HFFc6 (cell line): ENCODE measurements at places on chromosomes 13 and 19.

GRCh38 chr19:50167314-50167721 is 4.2 kb upstream of the IZUMO2 start:
- no peak for DNase-seq

- no peak for DNase-seq
These were observed 21.9 kb downstream of the FLT1 start for GRCh38 chr13:28473044-28473443.

DNA sequence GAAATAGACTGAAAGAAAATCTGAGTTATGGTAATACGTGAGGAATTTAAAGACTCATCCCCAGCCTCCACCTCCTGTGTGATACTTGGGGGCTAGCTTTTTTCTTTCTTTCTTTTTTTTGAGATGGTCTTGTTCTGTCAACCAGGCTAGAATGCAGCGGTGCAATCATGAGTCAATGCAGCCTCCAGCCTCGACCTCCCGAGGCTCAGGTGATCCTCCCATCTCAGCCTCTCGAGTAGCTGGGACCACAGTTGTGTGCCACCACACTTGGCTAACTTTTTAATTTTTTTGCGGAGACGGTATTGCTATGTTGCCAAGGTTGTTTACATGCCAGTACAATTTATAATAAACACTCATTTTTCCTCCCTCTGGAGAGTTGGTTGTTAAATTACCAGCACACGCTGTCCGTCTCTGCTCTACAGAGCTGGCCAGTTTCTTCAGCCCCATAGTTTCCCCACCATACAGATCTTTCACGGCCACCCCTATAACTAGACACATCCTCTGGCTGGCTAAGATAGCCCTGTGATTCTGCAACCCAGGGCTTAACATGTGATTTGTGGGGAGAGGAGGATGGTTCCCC is 4.8 kb downstream of the TNFSF9 start:
- no peak for DNase-seq

- DNase-seq = no peak
These were observed 777.0 kb upstream of the SLITRK1 start for GRCh38 chr13:84659359-84659661.

DNA sequence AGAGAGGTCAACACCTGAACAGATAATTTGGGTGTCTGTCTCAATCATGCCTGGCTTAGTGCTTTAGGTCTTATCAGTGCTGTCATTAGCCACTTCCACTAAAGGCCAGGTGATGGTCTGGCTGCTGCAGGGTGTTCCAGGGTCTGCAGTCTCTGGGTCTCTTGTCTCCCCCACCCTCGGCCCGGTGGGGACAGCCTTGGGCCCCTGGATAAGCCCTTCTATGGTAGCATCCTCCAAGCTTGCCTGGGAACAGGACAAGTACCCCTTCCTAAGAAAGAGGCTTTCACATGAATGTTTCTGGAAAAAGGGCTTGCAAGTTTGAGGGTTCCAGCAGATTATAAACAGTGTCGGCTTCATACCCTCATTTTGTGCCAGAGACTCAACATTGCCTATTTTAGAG is 29.3 kb upstream of the ZNF536 start:
- no peak for DNase-seq

DNA sequence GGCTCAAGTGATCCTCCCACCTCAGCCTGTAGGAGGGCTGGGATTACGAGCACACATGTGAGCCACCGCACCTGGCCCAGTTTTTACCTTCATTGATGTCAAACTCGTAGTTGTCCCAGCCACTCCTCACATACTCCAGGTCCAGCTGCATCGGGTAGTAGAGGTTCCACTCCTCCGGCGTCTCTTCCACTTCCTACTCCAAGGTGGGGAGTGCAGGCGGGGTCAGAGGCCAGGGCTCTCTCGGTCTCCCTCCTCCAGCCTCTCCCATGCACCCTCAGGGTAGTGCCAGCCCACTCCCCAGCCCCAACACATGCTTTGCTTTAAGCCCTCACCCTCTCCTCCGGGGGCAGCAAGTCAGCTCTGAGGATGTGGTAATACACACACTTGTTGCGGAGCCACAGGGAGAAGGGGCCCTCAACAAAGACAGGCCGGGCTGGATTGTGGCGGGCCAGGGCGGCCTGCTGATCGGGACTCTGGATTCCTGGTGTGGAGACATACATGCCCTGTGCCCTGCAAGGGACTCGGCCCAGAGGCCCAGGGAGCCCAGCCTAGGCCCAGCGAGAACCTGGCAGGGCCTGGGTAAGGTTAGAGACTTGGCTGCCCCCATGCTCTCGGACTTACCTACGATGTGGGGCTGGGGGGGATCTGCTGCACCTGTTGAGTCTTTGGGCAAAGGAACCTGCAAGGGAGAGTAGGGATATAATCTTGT is 1.9 kb upstream of the ZNF653 start:
- DNase-seq = no peak

DNA sequence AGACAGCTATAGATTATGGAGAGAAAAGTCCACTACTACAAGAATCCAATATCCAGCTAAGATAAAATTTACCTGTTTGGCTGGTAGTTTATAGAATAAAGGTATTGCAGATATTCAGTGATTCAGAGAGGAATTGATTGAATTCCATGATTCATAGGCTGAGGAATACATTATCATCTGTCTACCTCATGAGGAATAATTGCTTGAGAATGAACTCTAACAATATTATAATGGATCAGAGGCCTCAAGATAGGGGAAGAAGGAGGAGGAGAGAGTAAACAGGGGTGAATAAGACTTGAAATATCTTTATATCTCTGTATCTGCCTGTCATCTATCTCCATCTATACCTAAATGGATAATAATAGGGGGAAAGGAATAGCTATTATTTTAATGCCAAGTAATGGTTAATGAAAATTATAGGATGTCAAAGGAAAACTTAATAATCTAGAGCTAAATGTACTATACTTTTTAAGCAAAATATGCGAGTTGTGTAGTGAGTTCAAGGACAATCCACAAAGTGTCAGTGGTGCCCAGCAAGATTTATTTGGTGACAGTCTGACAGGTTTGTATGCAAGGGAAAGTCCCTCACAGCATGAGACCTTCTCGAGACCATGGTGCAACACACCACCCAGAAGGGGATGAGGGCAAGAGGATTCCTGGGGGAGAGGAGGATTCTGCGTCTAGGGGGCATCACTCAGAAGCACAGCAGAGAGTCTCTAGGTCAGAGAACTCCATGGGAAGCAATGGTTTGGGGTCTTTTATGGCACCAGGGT is 224.5 kb downstream of the GPC5 start:
- DNase-seq = no peak

GRCh38 chr19:50836543-50837195 is 3.3 kb upstream of the KLK15 start:
- DNase-seq = no peak

GRCh38 chr19:36051637-36052036 is 2.4 kb downstream of the THAP8 start:
- DNase-seq = no peak

- DNase-seq = no peak
These were observed 446.4 kb downstream of the COG6 start for GRCh38 chr13:40101708-40102359.

DNA sequence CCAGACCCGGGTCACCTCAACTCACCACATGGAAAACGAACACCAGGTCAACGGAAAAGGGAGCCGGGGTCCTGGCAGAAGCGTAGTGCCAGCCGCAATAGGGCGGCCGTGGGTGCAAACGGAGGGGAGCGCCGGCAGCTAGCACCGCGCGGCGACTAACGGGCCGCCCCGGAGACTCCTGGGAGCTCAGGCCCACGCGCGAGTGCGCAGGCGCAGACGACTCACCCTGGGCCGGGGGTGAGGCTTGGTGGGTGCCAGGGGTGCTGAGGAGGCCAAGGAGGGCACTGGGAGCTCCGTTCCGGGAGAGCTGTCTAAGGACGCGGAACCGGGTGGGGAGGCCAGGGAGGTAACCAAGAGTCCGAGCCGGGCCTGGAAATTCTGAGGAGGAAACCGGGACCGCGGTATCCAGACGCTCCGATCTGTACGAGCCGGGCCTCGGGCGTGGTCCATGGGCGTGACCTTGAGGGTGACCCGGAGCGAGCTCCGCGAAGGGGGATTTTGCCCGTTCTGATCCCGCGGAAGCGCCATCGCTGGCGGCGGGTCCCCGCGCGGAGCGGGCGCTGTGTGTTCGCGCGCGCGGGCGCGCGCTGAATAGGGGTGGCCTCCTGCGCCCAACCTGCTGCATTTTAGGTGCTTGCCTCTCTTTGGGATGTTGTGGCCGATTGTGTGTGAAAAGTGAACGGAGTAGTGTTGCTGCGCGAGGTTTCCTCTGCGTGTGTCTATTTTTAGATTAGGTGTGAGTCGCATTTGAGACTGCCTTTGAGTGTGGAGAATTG is at the start of gene ZNF382:
TSS of gene ZNF382 (plus strand) at position 213 of the 776 bp plus-strand sequence. CDS start 4,602 bp downstream, outside the sequence.
- DNase-seq = peak; percentile 3

- no peak for DNase-seq
These were observed 855.9 kb upstream of the KLHL1 start for GRCh38 chr13:70964124-70964523.

DNA sequence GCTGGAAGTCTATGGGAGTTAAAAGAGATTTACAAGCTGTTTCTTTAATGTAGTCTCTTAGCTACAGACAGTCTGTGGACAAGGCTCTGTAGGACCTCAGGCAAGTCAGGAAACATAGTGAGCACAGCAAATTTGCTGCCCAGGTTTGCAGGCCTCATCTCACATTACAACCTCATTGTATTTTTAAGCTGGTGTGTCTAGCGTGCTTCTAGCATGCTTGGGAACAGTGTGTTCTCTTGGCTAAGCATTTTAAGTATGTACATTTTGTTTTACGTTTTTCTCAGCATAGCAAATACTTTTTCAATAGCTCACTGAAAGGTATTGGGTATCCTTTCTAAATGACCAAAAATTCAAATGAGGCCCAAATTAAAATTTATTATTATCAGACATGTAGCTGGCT is 113.2 kb downstream of the STARD13 start:
- DNase-seq = no peak

DNA sequence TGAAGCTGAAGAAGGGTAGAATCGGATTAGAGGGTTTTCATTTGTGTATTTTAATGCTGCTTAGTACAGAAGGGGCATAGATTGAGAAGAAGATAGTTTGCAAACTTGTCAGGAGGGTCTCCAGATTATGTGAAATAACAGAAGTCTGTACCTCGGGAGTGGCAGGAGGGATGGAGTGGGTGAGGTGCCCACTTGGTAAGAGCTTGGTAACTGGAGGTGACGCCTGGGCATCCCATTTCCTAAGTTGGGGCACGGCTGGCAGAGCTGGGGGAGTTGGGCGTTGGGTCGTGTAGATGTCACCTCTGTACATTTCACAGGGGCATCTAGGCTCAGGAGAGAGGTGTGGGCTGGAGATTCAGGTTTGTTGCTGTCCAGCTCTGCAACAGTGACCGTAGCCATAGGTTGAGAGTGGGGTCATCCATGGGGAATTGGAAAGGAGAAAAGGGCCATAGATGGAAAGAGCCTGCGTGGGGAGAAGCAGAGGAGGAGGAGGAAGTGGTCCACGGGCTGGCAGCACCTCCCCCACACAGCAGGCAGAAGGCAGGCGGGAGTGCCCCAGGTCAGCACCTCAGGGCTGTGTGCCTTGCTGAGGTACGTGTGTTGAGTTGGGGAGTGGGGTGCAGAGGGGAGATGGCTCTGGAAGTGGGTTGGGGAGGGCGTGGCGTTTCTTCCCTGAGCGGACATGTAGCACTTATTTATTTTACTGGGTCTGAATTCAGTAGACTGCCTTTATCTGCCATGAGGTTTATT is 31.2 kb downstream of the MPHOSPH8 start:
- no peak for DNase-seq

- DNase-seq = no peak
These were observed 122.5 kb downstream of the CDK8 start for GRCh38 chr13:26376430-26376829.

GRCh38 chr13:103517066-103517767 is 451.0 kb upstream of the SLC10A2 start:
- no peak for DNase-seq

- DNase-seq = no peak
These were observed at the start of gene ZNF358 for GRCh38 chr19:7515645-7516151. Gene ZNF358, plus strand, starts transcription at chr19:7516103. Its CDS starts 3,140 bp downstream, at chr19:7519243.

GRCh38 chr13:67043901-67044300 is 186.2 kb downstream of the PCDH9 start:
- no peak for DNase-seq

- no peak for DNase-seq
These were observed 56.2 kb downstream of the PEPD start for GRCh38 chr19:33465371-33465770.

- DNase-seq = no peak
These were observed 53.2 kb downstream of the TMED1 start for GRCh38 chr19:10782795-10783194.

- DNase-seq = no peak
These were observed 716.5 kb upstream of the PRR20A start for GRCh38 chr13:56424246-56424645.

DNA sequence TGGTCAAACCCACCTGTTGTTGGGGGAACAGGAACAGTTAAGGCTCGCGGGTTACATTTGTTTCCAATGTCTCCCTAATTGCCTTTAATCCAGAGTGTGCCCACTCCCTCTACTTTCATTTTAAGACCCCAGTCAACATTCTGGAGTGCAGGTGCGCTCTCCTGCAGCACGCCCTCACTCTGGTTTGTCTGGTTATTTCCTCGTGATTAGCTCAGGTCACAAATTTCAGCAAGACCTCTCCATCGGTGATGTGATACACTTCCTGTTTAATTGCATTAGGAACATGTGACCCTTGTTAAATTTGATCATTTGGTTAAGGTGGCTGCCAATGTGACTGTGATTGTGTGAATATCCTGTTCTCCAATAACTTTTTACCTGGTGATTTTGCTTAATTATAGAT is 53.0 kb downstream of the TEX29 start:
- no peak for DNase-seq

GRCh38 chr13:21849323-21849722 is 178.4 kb downstream of the FGF9 start:
- DNase-seq = no peak

DNA sequence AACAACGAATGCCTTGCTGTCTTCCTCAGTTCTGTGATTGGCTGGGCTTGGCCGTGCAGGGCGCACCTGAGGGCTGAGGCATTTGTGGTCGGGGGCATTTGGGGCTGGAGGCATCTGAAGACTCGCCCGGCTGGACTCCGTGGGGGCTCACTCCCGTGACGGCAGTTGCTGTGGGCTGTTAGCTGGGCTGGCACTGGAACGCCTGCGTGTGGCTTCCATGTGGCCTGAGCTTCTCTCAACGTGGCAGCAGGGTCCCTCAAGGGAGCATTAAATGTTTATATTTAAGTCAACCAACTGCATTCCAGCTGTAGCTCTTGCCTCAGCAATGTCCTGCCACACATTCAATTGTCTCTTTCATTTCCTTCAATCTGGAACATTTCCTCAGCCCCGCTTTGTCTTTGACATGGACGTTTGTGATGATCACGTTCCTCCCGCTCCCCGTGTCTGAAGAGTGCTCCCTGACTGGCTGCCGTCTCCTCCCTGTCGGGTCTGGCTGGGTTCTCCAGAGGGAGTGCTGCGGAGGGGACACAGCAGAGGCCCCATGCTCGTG is 21.0 kb downstream of the CCDC8 start:
- DNase-seq = no peak

GRCh38 chr19:39053276-39054090 is 21.1 kb upstream of the FBXO27 start:
- no peak for DNase-seq
